ENCODE measurements at places on chromosomes 7 and 10.

GRCh38 chr10:84264611-84265141, 19.8 kb downstream of the RGR start:
- DNase-seq: peak; percentile 45

DNA sequence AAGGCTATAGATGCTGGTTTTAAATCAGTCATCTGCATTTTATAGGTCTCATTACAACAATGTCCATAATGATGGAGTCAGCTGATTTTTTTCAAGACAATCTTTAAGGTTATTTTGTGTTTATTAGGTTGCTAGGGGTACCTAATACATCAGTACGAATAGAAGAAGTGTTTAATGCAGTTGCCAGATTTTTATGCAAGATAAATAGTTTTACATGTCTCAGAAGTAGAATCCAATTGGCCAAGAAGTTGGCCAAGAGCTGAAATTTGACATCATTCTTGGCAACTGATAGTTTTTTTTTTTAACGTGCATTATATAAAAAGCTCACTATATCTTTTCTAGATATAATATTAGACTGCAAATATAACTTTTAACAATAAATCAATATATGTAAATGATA, 208.5 kb downstream of the TRIL start:
- no peak for DNase-seq

- no peak for DNase-seq
These were observed 207.1 kb downstream of the TRIL start for GRCh38 chr7:28750981-28751380.

GRCh38 chr10:44008917-44009709, 360.4 kb upstream of the ZNF32 start:
- DNase-seq: no peak

DNA sequence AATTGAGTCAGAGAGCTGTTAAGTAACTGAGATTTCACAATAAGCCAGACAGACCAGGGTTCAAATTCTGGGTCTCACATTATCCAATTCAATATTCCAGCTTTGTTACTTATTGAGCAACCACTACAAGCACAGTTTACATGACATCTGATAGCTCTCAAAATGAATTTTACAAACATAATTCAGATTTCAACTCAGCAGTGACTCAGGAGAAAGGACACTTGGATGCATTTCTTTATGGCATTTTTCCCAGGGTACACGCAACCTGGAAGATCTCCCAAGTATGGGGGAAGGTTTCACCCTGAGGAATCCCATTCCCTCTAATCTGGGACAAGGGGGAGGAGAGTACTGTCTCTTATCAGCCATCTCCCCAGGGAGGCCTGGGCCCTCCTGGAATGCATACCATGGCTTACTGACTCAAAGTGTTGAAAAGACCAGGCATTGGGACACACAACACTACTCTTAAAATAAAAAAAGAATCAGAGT, 102.4 kb downstream of the CFTR start:
- no peak for DNase-seq

DNA sequence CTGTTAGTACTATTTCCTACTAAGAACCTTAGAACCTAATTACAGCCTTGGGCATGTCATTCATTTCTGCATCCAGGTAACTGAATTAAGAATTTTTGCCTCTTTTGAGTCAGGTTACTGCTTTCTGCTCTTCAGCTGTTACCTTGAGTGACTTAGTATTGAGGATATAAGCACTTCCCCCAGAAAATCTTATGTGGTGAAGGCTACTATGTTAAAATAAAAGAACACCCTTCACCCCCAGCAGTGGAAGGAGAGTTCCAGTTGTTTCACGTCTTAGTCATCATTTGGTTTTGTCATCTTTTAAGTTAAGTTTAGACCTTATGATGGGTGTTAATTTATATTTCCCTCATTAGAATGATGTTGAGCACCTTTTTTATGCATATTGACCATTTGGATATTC, 82.8 kb downstream of the GLCCI1 start:
- DNase-seq: no peak

DNA sequence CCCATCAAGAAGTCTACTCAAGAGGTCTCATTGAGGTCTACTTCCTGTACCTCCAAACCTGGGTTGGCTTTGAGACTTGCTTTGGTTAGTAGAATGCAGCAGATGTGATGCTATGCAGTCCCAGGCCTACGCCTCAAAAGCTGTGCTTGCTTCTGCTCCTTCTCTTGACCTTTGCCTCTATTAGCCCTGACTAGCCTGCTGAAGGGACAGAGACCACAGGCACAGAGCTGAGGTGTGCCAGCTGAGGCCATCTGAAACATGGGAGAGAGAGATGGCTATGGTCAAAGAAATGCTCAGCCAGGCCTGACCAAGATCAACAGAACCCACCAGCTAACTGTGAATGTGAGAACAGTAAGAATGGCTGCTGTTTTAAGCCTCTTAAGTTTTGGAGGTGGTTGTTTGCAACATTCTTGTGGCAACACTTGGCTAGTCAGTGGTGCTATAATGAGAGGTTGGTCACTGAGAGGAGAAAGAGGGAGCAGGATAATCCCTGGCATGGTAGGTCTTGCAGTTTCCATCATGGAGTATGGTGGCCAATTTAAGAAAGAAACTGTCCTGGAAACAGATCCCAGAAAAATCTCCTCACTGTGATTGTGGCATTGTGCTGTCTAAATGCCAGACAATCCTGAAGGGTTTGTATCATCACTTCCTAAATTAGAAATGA, 176.1 kb upstream of the PHYHIPL start:
- DNase-seq: no peak

DNA sequence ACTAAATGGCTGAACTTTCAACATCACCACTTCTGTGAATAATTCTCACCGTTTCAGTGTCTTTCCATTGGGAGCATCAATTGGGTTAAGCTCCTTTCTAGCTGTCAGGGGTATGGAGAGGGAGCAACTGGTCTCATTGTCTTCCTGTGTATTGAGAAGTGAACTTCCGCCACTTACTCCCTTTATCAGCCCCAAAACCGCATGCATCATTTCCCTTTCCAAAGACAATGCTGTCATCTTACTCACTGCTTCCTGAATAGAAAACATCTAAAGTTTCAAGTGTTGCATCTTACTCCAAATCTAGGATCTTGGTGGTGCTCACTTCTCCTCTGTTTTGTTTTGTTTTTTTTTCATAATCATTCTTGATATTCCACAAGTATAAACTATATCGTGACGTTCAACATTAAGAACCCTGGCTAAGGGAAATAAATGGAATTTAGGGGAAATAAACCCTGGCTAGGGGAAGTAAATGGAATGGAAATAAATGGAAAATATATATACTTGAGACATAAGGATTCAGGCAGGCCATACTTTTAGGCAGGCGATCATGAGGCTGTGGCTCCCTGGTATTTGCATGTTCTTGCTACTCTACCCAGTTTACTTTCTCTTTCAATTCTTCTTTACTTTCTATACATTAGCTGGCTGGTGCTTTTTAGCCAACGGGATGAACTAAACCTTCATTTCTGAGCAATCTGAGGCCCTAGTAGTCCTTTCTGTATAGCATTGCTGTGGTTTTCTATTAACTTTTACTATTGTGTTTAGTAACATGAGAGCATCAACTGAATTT, 371.9 kb downstream of the BMPER start:
- no peak for DNase-seq

DNA sequence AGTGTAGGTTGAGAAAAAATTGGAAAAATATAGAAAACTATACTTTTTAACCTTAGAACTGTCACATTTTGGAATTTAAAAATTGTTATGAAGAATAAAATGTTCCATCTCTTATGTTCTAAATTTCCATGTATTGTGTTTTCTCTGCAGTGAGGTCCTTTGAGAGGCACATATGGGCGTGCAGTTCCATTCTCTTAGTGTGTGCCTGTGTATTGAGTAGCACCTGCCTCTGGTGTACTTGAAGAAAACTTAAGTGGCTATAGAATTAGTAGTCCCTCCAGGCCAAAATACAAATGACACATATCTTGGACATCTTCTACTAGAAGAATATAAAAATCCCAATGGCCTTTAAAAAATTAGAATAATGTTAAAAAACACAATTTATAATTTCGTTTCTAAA, 149.2 kb downstream of the BICC1 start:
- no peak for DNase-seq

GRCh38 chr10:58782876-58783851, 270.5 kb downstream of the BICC1 start:
- DNase-seq: no peak

- DNase-seq: no peak
These were observed 419.5 kb downstream of the PHTF2 start for GRCh38 chr7:78218051-78218450.

GRCh38 chr7:117837841-117838240, 35.4 kb downstream of the CTTNBP2 start:
- no peak for DNase-seq

- DNase-seq: no peak
These were observed 33.7 kb downstream of the MASTL start for GRCh38 chr10:27188897-27189296.

- no peak for DNase-seq
These were observed 351.2 kb upstream of the AKR1E2 start for GRCh38 chr10:4474829-4475228.

- DNase-seq: no peak
These were observed 29.5 kb downstream of the JCAD start for GRCh38 chr10:30029872-30030256.

- DNase-seq: no peak
These were observed 1262.3 kb upstream of the PHF14 start for GRCh38 chr7:9711259-9711918.

GRCh38 chr7:127792528-127793342, 140.7 kb downstream of the SND1 start:
- no peak for DNase-seq

DNA sequence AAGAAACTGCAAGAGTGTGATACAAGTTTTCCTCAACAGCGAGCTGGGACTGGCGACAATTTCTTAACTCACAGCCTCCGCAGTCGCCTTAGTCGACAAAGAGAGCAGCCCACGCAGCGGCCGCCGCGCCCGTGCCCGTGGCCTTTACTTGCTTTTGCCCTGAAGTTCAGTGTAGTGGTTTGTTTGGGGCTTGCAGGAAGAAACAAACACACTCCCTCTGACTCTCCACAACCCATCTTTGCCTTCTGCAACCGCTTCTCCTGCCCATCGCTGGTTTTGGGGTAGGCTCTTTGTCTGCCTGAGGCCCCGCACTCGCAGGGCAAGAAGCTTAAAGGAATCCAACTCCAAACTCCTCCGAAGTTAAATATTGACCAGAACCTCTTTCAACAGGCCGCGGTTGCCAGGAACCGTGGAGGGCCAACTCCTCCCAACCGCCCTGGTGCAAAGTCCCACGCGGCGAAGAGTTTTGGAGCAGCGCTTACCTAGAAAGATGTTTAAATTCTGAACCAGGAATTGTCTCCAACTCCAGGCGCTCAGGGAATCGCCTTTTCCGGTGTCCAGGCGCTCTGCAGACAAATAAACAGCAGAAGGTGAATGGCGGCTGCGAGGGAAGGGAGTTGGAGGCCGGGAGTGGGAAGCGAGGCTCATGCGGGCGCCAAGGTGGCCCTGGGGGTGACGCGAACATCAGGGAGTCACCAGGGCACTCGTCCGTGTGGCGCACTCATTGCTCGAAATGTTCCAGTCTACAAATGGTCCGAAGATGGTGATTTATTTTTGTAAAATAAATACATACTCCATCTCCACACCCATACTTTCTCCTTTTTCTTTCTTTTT, 8.3 kb downstream of the HOXA4 start:
- DNase-seq: no peak

DNA sequence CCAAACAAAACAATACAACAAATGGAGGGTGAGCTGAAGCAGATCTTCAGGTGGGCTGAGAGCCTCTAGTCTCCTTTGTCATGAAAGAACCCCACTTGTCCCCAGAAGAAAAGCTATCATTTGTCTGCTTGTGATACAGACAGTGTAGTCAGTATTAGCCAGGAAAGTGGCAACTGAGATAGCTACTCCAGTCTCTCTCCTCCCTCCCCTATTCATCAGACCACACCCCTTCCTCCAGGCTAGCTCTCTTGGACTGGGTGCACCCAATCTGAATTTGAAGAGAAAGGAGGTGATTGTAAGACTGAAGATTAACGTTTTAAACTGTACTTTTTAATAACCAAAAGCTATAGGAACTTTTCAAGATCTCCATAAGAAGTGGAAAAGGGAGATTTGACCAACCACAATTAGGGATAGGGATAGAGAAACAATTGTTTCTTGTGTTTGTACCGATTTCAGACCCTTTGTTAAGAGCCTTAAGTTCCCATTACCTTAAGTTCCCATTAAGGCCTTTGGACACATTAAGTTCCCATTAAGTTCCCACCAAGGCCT, 14.1 kb downstream of the BMPR1A start:
- DNase-seq: no peak

GRCh38 chr7:78985509-78985908, 468.0 kb downstream of the MAGI2 start:
- no peak for DNase-seq

GRCh38 chr7:6232534-6232933, 39.9 kb downstream of the CYTH3 start:
- DNase-seq: no peak

DNA sequence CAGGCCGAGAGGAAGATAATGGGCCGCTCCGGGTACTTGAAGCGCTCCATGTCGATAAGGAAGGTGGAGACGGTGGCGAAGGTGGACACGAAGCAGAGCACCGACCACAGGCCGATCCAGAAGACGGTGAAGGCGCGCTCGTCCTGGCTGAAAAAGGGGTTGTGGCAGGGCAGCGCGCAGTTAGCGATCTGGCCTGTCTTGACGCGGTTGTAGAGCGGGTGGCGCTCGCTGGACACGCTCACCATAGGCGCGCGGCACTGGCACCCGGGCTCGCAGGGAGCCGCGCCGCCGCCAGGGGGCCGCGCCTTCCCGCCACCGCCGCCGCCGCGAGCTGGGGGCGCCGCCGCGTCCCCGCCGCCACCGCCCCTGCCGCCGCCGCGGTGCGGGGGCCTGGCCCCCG, 1.6 kb downstream of the FZD8 start:
- no peak for DNase-seq

DNA sequence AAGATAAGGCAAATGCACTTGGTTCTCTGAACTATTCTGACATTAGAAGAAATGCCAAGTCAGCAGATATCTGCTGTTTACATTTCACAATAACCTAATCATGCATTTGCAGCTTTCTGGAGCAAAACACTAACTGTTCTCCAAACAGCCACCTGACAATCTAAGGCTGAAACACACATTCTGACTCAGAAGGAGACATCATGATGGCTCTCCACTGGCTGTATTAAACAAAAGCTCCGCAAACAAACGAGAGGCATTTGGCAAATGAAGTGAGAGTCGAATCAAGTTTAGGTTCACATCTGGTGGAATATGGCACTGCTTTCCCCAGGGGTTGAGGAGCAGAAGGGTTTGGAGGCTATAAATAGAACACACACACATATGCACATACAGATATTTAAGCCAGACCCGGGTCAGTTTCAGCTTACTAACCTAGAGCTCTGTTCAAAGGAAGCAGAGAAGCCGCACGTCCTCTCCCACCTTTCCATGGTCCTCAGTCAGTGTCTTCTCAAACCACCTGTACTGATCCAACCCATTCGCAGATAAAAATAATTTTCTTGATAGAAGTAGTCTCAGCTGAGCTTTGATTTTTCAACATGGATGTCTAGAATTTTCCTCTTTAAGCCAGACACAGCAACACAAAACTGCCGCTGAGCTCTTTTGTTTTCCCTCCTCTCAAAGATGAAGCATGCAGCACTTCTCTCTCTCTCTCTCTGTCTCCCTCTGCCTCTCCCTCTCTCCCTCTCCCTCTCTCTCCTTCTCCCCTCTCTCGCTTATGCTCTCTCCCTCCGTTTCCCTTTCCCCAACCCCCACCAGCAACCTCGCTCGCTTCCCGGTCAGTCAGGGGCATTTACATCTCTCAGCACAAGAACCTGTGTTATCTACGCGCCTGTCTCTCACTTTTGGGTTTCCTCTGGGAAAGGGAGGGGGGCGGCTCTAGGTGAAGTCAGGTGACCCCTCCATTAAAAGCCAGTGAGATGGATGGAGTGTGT, 682.8 kb downstream of the MAGI2 start:
- DNase-seq: peak; percentile 85

- DNase-seq: no peak
These were observed 220.1 kb downstream of the TNS3 start for GRCh38 chr7:47361746-47362215.

- no peak for DNase-seq
These were observed 82.5 kb upstream of the PRR15 start for GRCh38 chr7:29480934-29481651.

Data from NCI-H2171 (cell line).